NCI-H187 (cell line): ENCODE measurements at places on chromosomes 6 and 20.

GRCh38 chr6:164982389-164982788 is 327.0 kb downstream of the C6orf118 start:
- DNase-seq: no peak

GRCh38 chr6:168093071-168093505 is 14.1 kb upstream of the FRMD1 start:
- DNase-seq: no peak

DNA sequence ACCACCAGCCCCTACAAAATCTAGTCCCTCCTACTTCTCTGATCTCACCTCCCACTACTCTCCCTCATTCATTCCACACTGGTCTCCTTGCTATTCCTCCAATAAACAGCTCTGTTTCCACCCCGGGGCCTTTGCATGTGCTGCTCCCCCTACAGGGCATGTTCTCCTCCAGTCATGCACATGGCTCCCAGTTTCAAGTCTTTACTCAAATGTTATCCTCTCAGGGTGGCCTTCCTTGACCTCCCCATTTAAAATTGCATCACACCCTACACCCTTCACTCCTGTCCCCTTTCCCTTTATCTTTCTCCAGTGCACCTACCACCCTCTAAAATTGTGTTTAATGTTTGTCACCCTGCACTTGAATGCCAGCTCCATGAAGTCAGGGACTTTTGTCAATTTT is 174.5 kb downstream of the MRPL14 start:
- no peak for DNase-seq

GRCh38 chr20:58236612-58237317 is 8.3 kb upstream of the ANKRD60 start:
- no peak for DNase-seq

DNA sequence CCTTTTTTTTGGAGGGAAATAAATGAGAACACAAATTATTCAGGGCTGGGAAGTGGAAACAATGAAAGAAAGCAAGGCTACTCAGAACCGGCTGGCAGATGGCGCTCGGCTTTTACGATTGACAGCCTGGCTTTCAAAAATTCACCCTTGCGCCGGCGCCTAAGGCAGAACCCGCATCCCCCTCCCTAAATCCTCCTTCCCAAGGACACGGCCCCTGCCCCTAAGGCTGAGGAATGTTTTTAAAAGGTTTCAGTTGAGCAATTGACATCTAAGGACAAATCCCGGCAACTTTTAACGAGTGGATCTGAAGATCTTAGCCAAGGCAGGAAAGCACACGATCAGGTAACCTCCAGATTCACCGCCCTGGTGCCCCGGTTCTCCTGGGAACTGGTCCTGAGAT is 16.3 kb downstream of the GNAS start:
- no peak for DNase-seq

GRCh38 chr20:49548371-49548947 is 19.5 kb downstream of the PTGIS start:
- DNase-seq: no peak
